Stimulated activated CD8-positive, alpha-beta memory T cell treated with anti-CD3 and anti-CD28 coated beads, Interleukin-4, amount 100 ng/mL, for 4 hours (primary cell): ENCODE measurements at places on chromosomes 4 and X.

DNA sequence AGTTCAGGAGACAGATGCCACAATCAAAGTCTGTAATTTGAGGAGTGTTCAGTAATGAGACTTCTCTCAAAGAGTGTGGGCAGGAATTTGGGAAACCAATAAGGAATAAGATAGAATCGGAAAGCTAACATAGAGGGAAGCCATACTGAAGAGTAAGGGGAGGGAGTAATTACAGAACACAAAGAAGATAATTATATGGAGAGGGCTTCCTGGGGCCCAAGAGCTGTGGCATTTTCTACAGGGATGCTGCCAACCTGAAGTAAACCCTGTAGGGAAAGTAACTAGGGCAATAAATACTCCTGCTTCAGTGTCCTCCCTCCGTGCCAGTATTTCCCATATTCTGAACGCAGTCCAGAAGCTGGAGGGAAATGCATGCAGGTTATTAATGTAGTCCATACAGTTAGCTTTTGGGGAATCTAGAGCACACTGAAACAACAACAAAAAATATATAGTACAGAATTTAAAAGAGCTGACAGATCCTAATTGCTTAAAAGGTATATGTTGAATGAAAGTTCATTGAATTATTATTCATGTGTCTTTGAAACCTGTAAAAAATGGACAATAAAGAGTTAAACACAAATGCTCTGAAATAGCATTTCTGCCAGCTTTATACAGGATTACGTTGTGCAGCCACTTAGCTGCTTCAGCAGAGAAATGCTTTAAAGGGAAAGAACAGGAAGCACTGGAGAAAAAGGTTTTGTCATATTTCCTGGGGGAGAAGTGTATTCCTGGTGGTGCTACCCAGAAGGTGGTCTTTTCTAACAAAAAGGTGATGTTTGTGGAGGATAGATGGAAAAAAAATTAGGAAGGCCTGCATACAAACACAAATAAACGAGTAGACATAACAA, 48.0 kb downstream of the CXXC4 start:
- no peak for DNase-seq

DNA sequence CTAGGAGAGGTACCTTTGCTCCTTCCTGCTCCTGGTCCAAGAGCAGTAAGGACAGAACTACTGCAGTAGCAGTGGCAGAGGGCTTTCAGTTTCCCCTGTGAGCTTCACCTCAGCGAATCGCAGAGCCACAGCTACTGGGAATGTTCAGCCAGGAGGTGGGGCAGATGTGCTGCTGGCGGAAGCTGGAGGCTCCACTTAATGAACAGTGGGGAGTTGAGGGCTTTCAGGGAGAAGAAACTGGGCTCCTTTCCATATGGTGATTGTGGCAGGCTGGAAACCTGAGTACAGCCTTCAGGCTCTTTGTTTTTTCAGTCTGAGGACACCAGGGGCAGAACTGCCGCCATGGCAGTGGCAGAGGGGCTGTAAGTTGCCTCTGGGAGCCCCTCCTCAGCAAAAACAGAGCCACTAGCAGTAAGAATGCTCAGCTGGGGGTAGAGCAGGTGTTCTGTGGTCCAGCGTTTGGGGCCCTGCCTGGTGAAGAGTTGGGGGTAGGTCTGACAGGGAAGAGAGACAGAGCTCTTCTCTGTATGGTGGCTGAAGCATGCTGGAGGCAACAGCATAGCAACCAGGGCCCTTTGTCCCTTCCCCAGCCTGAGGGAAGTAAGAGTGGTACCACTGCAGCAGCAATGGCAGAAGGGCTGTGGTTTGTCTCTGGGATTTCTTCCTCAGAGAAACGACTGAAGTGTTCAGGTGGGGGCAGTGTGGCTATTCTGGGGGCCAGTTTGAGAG, 106.0 kb upstream of the GRXCR1 start:
- DNase-seq, result no peak

DNA sequence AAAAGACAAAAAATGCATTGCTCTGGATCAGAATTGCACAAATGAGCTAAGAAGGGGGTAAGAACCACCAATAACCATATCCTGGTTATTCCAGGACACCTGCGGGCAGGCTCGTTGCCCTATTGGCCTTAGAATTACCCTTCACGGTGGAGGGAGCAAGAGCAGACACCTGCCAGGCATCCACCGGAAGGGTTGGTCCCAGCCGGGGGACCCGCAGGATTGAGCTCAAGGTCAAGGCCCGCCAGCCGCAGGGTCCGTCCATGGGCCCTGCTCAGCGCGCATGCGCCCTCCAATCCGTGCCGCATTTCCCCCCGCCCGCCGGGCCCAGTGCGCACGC, 575 bp downstream of the SLC25A6 start:
- peak; percentile 83 for DNase-seq

GRCh38 chr4:36111172-36111571, 133.1 kb downstream of the ARAP2 start:
- no peak for DNase-seq

GRCh38 chrX:41781500-41781899, 57.5 kb downstream of the GPR82 start:
- no peak for DNase-seq

- no peak for DNase-seq
Measured at GRCh38 chr4:101287324-101287723, 60.0 kb downstream of the PPP3CA start.

GRCh38 chr4:145956288-145956890, 17.8 kb upstream of the ZNF827 start:
- DNase-seq, result no peak

DNA sequence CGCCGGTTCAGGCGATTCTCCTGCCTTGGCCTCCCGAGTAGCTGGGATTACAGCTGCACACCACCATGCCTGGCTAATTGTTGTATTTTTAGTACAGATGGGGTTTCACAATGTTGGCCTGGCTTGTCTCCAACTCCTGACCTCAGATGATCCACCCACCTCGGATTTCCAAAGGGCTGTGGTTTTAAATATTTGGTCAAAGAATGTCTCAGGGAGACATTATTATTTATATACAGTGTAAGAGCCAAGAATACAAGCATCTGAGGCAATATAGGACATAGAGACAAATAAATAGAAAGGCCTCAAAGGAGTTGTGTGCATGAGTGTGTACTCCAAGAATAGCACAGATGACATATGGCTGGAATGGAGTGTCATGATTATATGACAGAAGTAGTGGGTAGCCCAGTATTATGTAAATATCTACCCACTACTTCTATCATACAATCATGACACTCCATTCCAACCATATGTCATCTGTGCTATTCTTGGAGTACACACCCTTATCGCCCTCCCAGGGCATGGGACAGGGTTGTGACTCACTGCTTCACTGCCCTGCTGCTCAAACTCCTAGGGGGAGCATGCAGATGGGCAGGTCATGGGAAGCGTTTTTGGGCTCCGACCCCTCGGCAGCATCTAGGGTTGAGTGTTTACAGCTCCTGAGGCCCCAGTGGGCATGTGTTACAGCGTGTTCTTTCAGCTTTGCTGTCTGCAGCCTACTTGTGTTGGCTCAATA, 1649.8 kb upstream of the PCDH10 start:
- DNase-seq, result no peak

GRCh38 chrX:33138677-33139249, 72.6 kb downstream of the DMD start:
- no peak for DNase-seq

- DNase-seq, result no peak
Measured at GRCh38 chr4:26356081-26356501, 35.3 kb downstream of the RBPJ start.

- no peak for DNase-seq
Measured at GRCh38 chr4:2685541-2685940, 70.6 kb downstream of the TNIP2 start.

GRCh38 chr4:3328814-3329663, 36.2 kb downstream of the RGS12 start:
- no peak for DNase-seq

GRCh38 chr4:4572821-4573220, 31.0 kb upstream of the STX18 start:
- DNase-seq, result no peak

GRCh38 chrX:54807524-54808108, at the start of gene MAGED2:
MAGED2 (plus strand) TSS chrX:54807745; CDS start chrX:54809332, 1,587 bp downstream.
- DNase-seq, result no peak

GRCh38 chr4:76305971-76306881, at the start of gene STBD1:
STBD1 (plus strand) TSS chr4:76306733; CDS start chr4:76306770, 37 bp downstream.
- DNase-seq, result no peak

DNA sequence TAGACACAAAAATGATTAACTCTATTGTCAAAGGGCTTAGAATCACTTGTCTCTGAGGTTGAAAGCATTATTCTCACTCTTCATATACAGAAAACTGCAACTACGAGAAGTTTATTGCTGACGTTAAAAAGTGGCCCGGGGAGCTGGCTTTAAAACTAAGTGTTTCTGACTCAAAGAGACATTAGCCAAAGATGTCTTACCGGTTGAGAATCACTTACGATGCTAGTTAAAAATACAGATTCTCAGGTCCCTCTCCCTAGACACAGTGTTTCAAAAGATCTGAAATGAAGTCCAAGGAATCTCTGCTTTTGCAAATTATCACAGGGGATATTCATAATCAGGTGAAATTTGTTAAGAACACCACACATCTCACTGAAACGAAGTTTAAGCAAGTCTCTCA, 1.2 kb downstream of the GNPDA2 start:
- DNase-seq, result no peak

GRCh38 chr4:97496298-97496873, 646.9 kb downstream of the STPG2 start:
- DNase-seq, result no peak

- no peak for DNase-seq
Measured at GRCh38 chr4:147780137-147780777, 48.4 kb downstream of the ARHGAP10 start.

DNA sequence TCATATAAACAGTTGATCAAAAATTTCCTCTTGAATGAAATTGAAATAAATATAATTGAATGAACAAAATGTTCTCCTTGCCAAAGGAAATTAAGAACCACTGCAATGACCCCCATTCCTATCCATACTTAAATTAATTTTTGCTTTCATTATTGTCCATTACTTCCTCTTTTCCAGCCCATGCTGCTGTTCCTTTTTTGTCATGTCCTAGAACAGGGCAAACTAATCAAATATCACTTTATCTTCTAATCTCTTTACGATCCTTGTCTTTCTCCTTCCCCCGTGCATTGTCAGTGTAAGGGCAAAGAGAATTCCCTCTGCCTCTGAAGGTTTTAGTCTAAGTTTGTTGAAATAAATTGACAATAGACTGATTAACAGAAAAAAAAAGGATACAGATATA, 203.0 kb downstream of the CENPC start:
- DNase-seq, result no peak

DNA sequence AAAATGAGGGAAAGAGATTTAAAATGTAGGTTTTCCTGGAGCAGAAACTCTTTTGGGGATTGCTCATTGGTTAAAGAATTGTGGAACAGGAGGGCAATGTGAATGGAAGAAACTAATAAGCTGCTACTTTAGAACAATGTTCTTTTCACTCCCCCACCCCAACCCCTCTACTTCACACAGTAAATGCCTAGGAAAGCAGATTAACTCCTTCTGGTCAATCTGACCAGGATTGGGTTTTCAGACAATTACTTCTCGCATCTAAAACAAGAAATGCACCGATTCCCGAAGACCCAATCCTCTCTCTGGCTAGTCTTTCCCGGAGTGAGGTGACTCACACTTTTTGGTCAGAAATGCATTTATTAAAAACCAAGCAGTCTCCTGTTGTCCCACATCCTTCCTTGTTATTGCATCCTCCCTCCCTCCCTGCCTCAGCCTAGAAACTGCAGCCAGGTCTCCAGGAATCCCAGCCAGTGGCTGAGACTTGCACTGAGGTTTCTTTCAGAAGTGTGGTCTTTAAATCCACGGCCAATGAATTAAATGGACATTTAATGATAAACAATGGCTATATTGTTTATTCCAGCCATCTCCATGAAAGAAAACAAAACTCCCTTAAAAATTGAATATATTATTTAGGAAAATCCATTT, 21.4 kb downstream of the MFAP3L start:
- no peak for DNase-seq

DNA sequence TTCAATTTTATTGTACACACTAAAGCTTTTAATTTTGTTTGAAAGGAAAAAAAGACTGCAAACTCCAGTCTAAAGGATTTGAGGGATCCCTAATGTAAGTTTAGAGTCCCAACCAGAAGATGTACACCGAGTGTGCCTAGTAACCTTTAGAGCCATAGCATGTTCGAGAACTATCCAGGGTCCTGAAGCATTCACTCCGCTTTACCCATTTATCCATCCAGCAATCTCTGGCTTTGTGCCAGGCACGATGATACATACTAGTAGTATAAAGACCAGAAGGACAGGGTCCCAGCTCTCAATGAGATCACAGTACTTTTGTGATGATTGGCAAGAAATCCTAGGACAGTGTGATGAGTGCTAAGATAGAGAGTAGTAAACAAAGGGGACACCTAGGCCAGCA, 168.7 kb downstream of the STK32B start:
- no peak for DNase-seq

- no peak for DNase-seq
Measured at GRCh38 chr4:55021214-55021613, 104.2 kb downstream of the KDR start.

DNA sequence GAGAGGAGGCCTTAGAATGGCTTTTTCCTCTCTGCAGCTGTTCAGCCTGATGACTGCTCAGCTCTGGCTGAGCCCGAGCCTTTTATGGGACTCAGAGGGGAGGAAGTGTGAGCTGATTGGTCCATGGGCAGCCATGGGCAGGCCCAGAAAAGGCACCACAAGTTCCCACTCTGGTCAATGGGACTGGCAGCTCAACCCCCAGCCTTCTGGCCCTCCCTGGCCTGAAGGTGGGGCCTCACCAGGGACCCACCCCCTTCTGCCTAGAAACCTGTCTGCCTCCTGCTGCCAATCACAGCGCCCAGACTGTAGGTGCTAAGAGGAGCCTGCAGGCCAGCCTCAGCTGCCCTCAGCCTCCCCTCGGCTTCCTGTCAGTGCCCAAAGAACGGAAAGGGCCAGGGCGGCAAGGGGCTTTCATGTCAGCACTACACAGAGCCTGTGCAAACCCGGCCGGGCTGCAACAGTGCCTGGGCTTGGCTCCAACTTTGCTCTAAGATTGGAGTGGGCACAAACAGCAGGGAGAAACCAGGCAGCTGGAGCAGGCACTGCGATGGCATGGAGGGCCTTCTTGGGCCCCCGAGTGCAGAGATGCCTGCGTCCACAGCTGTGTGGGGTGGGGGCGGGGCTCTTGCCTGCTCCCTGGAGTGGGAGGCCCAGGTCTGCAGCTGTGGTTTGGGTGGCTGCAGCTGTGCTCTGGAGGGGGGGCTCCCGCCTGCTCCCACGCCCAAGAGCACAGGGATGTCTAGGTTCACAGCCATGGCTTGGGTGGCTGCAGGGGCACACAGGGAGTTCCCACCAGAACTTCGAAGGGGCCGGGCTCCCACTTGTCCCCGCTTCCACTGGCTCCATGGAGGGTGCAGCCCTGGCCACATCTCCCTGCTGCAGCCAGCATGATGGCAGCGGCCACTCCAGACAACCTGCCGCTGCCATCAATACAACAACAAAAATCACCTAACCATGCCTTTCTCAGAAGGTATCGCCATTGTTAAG, 92.6 kb downstream of the NXF2 start:
- DNase-seq, result no peak

- no peak for DNase-seq
Measured at GRCh38 chr4:98262431-98262830, 1.2 kb downstream of the RAP1GDS1 start.

GRCh38 chr4:3205995-3206394, 43.0 kb upstream of the MSANTD1 start:
- no peak for DNase-seq
